HT-29 (cell line): ENCODE measurements at places on chromosomes 7 and 10.

GRCh38 chr10:46556515-46557318 is at the start of gene GPRIN2:
Gene GPRIN2 (minus strand): TSS chr10:46556658. CDS start chr10:46550736, 5,922 bp downstream.
- no peak for DNase-seq

DNA sequence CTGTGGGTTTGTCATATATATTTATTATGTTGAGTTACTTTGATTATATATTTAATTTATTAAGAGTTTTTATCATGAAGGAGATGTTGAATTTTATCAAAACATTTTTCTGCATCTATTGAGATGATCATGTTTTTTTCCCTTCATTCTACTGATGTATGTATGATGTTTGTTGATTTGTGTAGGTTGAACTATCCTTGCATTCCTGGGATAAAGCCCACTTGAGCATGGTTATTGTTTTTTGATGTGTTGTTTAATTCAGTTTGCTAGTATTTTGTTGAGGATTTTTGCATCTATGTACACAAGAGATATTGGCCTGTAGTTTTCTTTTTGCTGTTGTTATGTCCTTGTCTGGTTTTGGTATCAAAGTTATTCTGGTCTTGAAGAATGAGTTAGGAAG is 31.1 kb downstream of the SCART1 start:
- no peak for DNase-seq

DNA sequence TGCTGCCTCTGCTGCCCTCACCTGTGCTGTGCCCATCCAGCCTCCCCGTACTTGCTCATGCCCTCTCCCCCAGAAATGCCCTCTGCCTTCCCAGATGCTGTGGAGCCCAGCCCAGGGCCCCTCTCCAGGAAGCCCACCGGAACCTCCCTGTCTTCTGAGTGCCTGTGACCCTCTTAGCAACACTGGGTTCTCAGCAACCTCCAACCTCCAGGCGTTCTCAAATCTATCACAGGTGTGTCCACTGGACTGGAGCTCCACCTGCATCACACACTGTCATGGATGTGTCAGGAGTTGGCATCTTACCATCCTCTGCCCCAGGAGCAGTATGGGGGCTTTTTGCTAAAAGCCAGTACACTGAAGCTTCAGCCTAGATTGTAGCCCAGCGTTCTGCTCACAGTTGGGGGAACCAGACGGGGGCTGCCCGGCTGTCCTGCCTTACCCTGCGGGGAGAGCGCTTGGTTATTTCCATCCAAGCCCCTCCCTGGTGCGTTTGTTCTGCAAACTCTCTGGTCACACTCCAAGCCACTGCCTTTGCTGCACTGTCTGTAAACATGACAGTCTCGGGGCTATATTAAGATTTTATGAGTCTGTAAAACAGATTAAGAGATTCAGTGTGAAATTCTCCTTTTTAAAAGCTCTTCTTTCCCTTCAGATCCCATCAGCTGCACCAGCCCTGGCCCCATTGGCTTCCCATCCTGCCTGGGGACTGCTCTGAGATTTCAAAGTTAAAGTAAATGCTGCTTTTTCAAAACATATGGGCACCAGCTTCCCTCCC is 71.3 kb upstream of the CPXM2 start:
- no peak for DNase-seq

GRCh38 chr7:154686305-154686704 is 316.6 kb downstream of the PAXIP1 start:
- DNase-seq: no peak

DNA sequence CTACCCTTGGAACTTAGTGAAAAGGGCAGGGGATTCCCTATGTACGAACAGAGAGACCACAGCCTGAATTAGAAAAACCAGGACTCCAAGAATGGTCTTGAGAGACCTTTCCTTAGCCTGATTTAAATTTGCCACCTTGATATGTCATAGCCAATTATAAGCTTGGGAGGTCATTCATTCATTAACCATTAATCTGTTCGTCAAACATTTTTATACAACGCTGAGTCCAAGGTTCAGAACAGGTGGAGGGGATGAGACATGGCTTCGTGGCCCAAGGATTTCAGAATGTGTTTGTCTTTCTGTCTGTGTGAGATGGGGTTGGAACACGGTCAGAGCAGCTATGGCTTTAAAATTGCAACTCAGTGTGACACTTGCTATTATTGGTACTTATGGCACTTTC is 158.0 kb downstream of the PAXIP1 start:
- peak; percentile 67 for DNase-seq

GRCh38 chr10:13376746-13377145 is 28.7 kb upstream of the SEPHS1 start:
- DNase-seq: no peak

DNA sequence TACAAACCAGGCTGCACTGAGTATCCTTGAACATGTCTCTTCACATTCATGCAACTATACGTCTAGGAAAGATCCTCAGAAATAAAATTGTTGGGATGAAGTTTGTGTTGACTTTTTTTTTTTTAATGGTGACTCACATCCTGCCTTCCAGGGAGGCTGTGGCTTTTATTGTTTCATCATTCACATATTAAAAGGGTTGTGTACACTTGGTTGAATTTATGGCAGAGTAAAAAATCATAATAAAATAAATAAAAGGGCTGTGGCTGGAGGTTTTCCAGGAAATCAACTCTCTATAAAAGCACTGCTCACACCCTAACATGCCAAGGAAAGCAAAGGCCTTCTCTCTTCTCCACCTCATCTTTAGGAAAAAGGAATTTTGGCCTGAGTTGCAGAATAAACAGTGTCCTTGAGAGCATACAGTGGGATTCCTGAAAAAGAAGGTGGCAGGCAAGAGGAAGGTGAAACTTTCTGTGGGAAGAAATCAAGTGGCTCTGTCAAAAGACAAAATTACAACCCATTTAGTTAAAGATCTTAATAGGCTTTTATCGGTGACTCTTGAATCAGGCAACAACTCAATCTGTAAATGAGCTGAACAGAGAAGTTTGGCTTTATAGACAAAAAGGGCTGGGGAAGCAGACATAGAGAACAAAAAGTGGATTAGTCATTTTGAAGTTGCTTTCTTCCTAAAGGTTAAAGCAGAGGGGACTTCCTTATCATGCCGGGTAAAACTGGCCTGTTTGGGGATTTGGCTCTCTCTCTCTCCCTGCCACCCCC is 41.6 kb upstream of the FHIP2A start:
- DNase-seq: peak; percentile 90

- DNase-seq: no peak
Measured at GRCh38 chr10:89526358-89526757, 9.0 kb downstream of the SLC16A12 start.

DNA sequence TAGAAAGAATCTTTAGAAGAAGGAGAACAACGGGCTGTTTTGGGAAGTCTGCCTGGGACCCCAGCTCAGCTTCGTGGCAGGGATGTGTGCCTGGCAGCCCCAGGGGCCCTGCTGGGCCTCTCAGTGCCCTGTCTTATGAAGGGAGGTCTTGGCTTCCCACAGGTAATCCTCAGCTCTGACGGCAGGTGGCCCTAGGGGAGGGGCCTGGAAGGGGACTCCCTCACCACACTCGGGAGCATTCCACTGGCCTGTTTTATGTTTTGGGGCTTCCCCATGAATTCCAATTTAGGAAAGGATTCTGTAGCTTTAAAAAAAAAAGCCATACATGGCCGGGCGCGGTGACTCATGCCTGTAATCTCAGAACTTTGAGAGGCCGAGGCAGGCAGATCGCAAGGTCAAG is 3.0 kb upstream of the DMBT1 start:
- no peak for DNase-seq

- DNase-seq: no peak
Measured at GRCh38 chr10:6576326-6576725, 3.8 kb downstream of the PRKCQ start.

DNA sequence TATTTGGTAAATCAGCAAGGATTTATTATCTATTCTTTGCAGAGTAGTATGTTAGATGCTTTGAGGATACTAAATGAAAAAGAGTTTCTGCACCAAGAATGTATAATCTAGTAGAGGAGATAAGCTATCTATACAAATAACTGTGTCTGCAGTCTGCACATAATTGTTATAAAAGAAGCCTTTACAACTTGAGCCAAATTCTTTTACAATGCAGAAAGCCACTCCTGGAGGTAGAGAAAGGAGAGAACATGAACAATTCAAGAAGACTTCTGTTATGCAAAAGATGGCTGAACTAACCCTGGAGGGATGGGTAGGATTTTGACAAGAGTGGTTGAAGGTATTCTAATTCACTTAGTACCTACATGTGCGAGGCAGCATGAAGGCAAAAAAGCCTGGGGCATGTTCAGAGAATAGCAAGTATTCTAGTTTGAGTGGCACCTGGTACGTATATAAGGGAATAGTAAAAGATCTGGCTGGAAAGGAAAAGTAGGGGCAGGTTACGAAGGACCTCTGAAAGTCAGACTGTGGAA is 251.1 kb upstream of the KAT6B start:
- no peak for DNase-seq

DNA sequence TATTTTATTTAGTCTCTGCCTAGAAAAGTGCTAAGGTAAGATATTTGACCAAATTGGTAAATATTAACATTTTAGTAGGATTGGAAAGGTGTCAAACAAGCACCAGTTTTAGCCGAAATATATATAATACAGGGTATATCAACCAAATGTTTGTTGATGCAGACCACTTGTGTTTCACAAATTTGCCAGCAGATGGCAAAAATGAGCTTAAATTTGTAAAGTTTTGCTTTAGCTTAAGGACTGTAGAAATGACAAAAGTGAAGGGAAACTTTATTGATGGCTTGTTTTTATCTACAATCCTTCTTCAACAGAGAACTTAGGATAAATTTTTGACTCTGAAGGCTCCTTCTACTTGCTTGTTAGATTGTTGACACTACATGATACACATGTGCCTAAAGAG is 4.8 kb upstream of the POLR1F start:
- peak; percentile 73 for DNase-seq

DNA sequence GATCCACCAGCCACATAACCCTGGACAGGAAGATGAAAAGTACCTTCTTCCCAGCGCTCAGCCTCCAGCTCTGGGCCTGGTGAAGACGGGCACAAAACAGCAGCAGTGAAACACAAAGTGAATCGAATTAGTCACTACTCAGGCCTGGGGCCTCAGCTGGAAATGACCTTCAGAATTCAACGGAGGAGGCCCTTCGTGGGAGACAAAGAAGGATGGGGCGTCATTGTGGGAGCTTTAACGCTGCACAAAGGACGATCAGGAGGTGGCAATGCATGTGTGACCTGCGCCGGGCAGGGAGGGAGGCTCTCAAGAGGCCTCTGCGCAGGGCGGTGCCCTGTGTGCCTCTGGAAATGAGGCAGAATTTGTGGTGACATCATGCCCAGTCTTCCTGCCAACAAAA is 161.9 kb downstream of the DNAJB6 start:
- no peak for DNase-seq

GRCh38 chr7:116211006-116211912 is 920 bp downstream of the TES start:
- peak; percentile 98 for DNase-seq

- DNase-seq: peak; percentile 38
Measured at GRCh38 chr7:139598642-139599041, 75.2 kb downstream of the CLEC2L start.

DNA sequence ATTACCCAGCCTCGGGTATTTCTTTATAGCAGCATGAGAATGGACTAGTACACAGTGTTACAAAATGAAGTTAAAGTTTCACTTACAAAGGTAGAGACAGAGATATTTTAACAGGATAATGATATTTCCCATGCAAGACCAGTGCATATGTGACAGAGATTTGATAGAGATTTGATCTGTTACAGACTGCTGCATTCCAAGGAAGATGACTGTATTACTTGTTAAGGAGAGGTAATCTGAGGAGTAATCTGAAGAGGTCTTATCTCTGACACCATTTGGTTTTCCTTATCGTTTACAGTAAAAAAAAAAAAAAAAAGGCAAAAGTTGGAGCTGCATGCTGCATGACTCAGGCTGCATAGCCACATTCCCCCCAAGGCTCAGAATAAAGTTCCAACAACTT is 289.6 kb downstream of the POM121L12 start:
- no peak for DNase-seq

GRCh38 chr10:116879817-116880216 is 30.5 kb downstream of the ENO4 start:
- no peak for DNase-seq

- DNase-seq: peak; percentile 94
Measured at GRCh38 chr7:36037121-36037662, 115.9 kb upstream of the EEPD1 start.

GRCh38 chr7:84949501-84949900 is 237.4 kb downstream of the SEMA3D start:
- no peak for DNase-seq

DNA sequence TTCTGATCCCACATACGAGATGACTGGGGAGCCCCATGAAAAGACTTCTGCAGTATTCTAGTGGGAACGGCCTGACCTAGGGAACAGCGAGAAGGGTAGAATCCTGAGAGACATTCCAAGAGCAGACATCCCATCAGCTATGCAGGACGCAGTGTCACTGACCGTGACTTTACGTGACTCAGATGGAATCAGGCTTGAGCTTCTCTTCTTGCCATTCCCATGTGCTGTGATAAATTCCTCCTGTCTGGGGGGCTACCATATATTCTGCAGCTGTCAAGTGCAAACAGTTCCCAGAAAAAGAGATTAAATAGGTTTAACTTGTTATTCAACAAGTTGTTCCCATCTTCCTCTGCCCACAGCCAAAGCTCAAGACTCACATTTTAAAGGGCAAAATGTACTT is 73.1 kb upstream of the PDE1C start:
- DNase-seq: no peak

DNA sequence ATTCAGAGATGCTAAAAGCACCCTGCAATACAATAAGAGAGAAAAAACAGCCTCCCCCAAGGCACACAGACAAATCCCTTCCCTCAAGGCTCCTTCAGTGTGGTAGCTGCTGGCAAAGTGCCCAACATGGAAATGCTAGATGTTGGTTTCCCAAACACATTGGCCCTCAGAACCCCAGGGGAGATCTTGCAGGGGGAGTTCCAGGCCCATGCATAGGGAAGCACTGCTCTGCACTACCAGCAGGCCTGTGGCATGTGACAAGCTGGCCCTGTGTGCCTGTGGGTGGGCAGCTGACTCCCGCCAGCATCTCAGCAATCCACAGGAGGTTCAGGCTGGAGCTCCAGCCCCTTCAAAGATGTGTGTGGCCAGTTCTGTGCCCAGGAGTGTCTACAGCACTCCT is 16.8 kb upstream of the CSGALNACT2 start:
- no peak for DNase-seq

GRCh38 chr7:141113131-141113530 is 39.3 kb downstream of the TMEM178B start:
- no peak for DNase-seq

- peak; percentile 98 for DNase-seq
Measured at GRCh38 chr10:63711867-63712716, 190.9 kb downstream of the REEP3 start.

DNA sequence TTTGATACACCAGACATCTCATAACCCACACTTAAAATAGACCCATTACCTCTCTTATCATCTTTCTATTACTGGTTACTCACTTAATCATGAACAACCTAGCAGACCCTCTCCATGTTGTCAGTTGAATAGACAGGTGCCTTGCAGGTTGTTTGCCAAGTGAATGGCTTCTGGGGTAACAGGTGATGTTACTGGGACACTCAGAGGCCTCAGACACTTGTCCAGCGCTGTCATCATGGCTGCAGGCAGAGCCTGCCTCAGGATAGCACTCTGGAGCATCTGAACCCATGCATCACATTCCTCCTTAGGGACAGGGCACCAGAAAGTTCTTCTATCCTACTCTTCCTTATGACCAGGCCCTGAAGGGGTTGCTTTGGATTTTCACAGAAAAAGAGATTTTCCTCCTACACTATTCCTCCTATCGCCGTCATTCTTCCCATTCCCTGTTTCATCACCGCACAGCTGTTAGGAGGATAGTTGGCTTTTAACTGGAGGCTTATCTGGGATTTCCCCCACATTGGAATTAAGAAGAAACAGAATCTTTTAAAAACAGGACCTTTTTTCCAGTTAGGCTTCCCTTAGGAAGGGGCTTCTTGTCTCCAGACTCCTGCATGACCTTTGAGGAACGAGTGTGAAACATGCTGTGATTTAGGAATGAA is 182.1 kb downstream of the VTI1A start:
- no peak for DNase-seq

- no peak for DNase-seq
Measured at GRCh38 chr10:6247041-6247712, 44.4 kb downstream of the PFKFB3 start.
